Brain pericyte (primary cell): ENCODE measurements at places on chromosomes 5 and 9.

- no peak for DNase-seq
Observed at GRCh38 chr9:134545215-134545542, 96.4 kb upstream of the COL5A1 start.

- DNase-seq: no peak
Observed at GRCh38 chr9:108615152-108615551, 240.6 kb downstream of the ACTL7B start.

GRCh38 chr9:71760901-71761300, 7.4 kb downstream of the CEMIP2 start:
- no peak for DNase-seq

GRCh38 chr9:97501177-97501971, at the start of gene TMOD1:
Gene TMOD1, plus strand, starts transcription at chr9:97501666. Its CDS starts 22,523 bp downstream, at chr9:97524189.
- no peak for DNase-seq

DNA sequence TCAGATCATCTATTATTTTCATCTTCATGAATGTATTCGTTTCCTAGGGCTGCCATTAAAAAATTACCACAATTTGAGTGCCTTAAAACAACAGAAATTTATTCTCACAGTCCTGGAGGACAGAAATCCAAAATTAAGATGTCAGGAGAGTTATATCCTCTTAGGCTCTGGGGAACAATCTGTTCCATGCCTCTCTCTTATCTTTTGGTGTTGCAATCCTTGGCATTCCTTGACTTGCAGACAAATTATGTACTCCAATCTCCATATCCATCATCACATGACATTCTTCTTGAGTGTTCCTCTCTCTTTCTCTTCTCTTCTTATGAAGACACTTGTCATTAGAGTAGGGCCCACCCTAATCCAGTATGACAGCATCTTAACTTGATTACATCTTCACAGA, 339.4 kb downstream of the EFNA5 start:
- no peak for DNase-seq

DNA sequence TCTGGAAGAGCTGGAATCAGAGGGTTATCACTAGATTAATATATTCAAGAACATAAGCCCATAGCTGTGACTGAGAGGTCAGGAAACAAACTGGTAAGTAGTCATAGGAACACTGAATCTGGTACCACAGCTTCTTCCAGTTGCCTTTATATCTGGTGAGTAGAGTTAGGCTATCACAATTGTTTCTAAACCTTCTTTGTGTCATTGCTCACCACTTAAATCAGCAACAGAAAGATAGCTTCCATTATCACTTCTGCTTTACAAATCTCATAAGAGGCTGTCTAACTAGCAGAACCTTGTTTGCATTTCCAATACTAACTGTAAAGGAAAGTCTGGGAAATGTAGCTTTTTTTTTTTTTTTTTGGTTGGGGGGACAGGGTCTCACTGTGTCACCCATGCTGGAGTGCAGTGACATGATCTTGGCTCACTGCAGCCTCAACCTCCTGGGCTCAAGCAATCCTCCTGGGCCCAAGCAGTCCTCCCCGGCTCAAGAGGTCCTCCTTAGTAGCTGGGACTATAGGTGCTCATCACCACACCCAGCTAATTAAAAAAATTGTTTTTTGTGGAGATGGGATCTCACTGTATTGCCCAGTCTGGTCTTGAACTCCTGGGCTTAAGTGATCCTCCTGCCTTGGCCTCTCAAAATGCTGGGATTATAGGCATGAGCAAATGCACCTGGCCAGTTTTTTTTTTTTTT, 22.0 kb downstream of the CDC42SE2 start:
- no peak for DNase-seq

GRCh38 chr5:148949841-148950470, 112.9 kb downstream of the SH3TC2 start:
- no peak for DNase-seq

DNA sequence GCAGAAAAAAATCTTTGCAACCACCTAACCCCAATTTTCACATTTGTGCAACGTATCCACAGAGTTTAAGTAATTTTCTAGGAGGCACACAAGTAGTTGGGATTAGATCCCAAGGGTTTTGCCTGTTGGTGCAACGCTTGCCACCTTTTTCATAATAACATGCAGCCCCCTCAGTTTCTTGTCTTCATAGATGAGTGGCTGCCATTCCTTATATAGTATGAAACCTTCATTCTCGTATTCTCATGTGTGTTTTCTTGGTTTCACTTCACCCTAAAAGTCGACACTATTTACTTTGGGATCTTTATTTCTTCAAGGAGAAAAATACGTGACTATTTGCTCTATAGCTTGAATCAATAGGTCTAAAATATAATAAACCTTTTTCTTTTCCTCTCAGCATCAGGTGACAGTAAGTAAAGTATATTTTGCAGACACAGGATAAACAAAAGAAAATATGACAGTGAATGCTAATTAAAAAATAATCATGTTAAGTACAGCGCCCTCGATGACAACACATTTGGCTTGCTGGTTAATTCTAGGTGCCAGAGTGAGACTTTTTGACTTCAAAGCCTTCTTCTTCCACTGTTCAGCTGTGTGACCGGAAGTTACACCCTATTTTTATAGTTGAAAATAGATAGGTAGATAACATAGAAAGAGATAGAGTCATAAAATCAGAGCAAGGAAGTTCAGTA, 342.8 kb upstream of the CCNG1 start:
- no peak for DNase-seq

DNA sequence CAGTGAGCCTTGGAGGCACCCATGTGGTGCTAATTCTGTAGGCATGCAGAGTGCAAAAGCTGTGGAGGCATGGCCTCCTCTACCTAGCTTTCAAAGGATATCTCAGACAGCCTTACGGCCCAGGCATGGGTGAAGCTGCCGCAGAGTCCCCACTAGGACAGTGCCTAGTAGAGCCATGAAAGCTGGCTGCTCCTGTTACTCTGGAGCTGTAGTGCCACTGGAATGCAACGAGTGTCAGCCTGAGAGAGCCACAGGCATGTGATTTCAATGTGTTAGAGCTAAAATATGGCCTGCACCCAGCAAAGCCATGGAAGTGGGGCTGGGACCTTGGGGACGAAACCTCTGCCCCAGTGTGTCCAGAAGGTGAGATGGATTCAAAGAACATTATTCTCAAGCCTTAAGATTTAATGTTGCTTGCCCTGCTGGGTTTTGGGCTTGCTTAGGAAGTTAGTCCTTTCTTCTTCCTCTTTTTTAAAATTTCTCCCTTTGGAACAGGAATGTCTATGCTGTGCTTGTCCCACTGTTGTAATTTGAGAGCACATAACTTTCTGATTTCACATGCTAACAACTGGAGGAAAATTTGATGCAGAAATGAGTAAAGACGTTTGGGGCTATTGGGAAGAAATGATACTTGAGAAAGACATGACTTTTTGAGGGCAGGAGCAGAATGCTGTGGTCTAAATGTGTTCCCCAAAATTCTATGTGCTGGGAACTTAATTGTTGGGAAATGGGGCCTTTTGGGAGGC, 298.4 kb downstream of the PSAT1 start:
- DNase-seq: no peak

DNA sequence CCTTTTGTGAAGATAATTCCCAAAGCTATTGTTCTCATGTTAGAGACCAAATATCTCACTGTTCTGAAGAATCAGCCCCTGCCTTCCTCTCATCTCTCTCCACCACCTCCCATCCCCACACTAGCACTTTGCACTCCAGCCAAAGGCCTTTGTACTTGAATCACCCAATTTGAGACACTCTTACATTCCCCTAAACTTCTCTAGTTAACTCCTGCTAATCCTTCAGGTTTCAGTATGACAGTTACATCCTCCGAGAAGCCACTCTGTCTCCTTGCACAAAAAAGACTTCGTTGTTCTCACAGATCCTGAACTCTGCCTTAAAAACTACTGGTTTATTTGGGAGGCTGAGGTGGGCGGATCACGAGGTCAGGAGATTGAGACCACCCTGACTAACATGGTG, 227.5 kb downstream of the PIK3R1 start:
- no peak for DNase-seq
